D341Med (cell line): ENCODE measurements at places on chromosomes 12 and 14.

DNA sequence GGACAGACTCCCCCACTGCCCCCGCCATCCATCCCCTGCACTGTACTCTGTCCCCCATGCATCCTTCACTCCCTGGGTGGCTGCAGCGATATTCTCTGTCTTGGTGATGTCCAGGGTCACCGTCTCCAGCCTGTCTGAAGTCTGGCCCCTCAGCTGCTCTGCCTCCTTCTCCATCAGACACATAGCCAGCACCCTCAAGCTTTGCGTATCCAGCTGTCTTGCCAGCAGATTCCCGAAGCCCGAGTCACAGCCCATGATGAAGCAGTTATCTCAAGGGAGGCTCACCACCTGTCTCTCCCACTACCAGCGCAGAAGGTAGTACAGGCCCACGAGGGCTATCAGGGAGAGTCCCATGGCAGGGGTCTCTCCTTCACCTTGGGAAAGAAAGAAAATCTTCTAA lies 77.8 kb downstream of the HSD17B6 start:
- no peak for DNase-seq

GRCh38 chr12:30420561-30420960 lies 275.1 kb downstream of the IPO8 start:
- DNase-seq, result no peak

- no peak for DNase-seq
Observed at GRCh38 chr14:74855945-74856344, 20.0 kb downstream of the PROX2 start.

DNA sequence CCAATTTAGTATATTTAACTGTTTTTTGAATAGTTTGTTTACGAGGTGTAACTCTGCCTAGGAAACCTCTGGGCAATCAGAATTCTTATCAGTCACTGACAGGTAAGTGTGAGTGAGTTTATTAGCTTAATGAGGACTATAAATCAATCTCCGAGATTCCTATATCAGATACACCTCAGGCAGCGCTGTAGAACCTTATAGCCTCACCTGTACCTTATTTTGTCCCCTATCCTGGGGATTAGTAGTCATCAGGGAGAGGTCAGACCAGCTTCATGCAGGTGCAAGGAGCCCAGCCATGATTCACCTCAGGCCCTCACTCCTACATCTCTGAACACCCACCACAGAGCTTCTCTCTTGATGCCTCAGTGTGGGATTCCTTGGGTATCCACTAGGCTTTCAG lies 256.0 kb downstream of the KTN1 start:
- no peak for DNase-seq

- no peak for DNase-seq
Observed at GRCh38 chr12:50363141-50363540, 33.3 kb downstream of the FAM186A start.

DNA sequence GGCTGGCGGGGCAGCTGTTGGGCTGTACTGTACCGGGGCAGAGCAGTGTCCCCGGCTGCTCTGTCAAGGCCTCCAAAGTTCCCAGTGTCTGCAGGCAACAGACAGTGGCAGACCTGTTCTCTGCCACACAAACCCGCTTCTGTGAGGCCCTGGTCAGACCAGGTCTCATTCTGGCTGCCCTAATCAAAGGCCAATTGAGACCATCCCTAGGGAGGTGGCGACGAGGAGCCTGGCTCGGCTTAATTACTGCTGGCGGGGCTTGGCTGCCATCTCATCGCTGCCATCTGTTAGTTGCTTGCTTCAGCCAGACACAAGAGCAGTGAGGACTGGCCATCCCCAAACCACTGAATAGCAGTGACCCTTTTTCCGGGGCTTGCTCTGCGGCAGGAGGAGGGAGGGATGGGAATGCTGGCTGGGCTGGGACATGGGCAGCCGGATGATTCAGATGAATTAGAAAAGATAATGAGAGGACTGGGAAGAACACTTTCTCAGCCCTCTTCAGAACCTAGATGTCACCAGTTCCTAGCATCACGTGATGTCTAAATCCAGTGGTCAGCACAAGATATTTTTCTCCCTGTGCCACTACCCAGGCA lies 24.5 kb downstream of the ERG28 start:
- DNase-seq, result peak; percentile 71

- DNase-seq, result no peak
Observed at GRCh38 chr12:116650062-116650461, 87.8 kb downstream of the SPRING1 start.

DNA sequence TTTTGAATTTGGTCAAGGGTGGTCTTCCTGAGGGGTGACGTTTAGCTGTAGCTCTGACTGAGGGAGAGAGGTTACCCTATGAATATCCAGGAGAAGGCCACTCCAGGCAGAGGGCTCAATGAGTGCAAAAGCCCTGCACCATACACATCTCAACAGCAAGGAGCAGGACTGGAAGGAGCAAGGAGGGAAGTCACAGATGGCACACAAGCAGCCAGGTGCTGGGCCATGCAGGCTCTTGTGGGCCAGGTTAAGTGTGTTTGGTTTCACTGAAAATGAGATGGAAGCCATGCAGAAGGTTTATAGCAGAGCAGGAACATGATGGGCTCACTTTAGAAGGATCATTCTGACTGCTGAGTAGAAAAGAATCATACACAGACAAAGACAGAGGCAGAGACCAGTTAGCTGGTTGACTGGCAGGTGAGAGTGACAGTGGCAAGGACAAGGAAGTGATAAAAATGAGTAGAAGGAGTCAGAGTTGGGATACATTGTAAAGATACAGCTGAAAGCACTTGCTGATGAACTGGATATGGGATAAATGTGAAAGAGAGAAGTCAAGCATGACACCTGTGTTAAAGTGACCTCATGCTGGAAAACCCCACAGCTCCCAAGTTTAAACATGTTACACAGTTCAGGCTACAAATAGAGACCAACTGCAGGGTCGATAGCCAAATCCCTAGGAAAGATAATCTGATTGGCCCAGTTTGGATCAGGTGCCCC lies 81.2 kb downstream of the PRKD1 start:
- no peak for DNase-seq

DNA sequence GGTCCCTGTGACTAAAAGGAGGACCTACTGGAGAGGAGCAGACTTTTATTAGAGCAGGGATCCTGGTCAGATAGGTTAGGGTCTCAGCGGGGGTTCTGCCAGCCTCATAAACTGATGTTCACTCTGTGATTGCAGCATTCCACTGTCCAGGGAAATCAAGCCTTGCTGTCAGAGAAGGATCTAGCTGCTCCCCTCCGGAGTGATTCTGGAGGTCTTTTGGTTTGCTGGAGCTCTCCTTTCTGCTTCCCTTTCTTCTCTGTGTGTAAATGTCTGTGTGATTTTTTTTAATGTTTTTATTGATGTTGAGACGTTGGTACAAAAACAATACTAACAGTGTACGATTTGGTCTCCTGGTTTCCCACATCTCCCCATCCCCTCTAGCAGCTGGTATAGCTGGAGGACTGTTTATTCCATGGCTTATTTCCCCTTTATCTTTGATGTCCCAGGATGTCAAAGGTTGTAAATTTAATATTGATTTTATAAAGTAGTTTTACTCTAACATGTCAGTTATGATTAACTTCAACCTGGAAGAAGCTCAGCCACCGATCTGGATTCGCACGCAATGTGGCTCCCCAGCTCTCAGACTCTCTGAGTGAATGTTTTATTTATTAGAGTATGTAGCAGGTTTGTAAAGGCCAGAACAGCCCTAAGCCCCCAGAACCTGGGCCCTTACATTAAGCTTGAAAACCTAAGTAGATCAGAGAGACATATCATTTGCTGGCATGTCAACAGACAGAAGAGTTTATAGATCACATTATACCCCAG lies 202.3 kb upstream of the G2E3 start:
- DNase-seq, result no peak
